Right forelimb (tissue), 1 donor: ENCODE measurements at places on chromosomes 5 and 9.

- no peak for DNase-seq
Observed at GRCh38 chr9:8822667-8823025, 1023.1 kb upstream of the DMAC1 start.

GRCh38 chr5:50553560-50553984 lies 112.5 kb upstream of the EMB start:
- no peak for DNase-seq

DNA sequence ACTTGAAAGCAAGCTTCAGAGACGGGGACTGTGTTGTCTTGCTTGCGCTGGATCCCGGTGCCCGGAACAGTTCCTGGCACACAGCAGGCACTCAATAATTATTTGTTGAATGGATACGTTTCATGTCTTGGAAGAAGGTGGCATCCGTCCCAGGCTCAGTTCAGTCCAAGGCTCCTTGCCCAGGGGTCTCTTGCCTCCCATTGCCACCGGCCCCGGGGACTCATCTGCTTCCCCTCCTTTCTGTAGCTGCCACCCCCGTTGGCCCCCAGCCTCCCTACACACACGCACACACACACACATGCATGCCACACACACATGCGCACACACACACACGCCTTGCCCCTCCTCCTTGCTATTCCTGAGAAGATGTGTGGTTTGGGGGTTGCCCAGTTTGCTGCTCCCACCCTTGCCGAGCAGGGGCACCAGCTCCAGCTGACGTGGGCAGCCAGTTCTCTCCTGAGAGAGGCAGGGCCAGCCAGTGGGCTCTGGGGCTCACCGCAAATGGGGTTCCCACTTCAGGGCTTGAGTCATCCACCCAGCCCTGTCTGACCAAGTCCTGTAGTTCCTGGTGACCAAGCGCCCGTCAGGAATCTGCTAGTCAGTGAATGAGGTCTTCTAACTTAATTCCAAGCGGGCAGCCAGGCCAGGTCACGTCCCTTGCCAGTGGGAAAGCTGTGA lies 41.8 kb downstream of the HK3 start:
- DNase-seq = no peak

- no peak for DNase-seq
Observed at GRCh38 chr5:165360784-165361542, 1855.5 kb downstream of the MAT2B start.

GRCh38 chr5:152704286-152704685 lies 299.2 kb upstream of the NMUR2 start:
- DNase-seq = no peak

GRCh38 chr5:72133212-72133990 lies 26.1 kb downstream of the MAP1B start:
- no peak for DNase-seq

DNA sequence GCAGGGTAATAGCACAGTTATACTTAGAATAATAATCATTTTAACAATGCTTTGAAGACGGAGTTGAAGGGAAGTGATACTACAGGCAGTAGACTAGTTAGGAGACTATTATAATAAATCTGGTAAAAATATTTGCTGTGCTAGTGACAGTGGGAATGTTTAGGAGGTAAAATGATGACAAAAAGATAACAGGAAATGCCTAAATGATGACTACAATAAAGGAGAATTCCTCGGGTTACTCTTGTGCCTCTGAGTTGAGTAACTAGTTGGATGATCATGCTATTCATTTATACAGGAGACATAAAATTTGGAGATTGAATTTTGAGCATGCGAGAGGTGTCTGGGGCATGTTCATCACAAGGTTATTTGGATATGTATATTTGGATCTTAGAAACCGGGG lies 32.2 kb upstream of the PAM start:
- no peak for DNase-seq

DNA sequence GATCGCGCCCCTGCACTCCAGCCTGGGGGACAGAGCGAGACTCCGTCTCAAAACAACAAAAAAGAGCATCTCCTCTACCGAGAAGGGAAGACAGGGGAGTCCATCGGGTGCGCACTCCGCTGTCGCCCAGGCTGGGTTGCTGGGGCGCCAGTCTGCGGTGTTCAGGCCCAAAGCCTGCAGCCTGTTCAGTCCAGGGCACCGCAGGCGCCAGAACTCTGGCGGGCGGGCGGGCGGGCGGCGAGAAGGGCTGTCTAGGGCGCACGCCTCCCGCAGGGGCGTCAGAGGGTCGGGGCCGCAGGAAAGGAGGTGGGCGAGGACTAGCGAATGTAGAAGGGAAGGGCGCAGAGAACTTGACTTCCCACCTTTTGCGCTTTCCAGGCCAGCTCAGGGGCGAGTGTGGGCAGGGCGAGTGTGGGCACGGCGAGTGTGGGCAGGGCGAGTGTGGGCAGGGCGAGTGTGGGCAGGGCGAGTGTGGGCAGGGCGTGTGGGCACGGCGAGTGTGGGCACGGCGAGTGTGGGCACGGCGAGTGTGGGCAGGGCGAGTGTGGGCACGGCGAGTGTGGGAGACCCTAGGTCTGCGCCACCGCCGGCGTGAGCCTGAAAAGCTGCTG lies 10.5 kb downstream of the PROP1 start:
- no peak for DNase-seq

GRCh38 chr5:56101180-56101579 lies 106.4 kb upstream of the IL6ST start:
- DNase-seq = no peak

DNA sequence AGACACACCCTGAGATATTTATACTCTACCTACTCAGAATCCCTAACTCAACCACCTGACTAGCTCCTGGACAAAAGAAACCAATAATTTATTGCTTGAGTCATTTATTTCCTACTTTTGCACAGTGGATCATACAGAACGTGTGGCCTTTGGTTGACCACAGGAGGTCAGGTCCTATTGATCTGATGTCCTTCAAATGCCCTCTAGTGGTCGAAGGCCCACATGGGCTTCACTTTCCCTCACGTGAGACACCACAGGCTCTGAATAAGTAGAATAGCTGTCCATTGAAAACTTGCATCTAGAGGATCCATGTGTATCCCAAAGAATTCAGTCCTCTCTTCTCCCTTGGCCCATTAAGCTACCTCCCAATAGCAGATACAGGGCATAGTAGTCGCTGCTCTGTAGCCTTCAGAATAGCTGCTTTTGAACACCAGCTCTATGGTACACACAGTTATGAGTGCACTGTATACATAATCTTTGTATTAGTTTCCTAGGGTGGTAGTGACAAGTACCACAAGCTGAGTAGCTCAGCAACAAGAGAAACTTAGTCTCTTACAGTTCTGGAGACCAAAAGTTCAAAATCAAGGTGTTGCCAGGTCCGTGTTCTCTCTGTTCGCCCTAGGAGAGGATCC lies 177.6 kb upstream of the SMARCA2 start:
- peak; percentile 50 for DNase-seq

GRCh38 chr5:122154910-122155309 lies 25.6 kb downstream of the ZNF474 start:
- no peak for DNase-seq

DNA sequence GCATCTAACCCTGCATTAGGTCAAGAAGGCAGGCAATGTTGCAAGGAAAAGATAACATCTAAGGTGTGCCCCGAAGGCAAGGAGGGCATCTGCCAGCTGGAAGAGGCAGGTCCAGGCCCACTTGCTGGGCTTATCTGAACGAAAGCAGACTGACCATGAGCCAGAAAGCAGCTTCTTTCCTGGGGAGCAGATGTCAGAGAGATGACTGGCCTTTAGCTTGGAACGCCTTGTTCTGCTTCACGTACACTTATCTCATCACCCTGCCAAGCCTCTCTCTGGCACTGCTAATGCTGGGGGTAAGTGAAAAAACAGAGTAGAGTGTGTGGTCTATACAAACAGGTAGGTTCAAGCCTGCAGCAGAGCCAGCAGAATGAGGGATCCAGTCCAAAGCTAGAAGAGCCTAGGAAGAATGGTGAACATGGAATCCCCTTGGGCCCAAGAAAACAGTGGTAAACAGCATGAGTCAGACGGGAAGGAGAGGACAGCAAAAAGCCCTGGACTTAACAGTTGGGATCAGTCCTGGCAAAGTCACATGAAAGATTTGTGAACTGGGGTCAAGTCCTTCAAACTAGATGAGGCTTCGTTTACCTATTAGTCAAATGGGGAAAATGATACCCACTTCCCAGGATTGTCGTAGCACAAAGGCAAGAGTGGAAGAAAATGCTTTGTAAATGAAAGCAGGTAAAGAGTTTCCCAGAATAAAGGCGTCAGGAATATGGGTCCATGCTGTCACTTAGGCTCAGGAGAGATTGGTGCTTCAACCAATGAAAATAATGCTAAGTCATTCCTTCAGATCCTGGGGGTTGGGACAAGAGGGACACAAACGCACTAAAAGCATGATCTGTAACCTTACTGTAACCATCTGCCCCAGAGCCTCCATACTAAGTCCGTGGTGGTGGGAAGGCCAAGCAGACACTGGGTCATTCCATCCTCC lies 200.9 kb downstream of the SLIT3 start:
- DNase-seq = no peak

- no peak for DNase-seq
Observed at GRCh38 chr5:181058786-181059296, 18.8 kb downstream of the BTNL9 start.

DNA sequence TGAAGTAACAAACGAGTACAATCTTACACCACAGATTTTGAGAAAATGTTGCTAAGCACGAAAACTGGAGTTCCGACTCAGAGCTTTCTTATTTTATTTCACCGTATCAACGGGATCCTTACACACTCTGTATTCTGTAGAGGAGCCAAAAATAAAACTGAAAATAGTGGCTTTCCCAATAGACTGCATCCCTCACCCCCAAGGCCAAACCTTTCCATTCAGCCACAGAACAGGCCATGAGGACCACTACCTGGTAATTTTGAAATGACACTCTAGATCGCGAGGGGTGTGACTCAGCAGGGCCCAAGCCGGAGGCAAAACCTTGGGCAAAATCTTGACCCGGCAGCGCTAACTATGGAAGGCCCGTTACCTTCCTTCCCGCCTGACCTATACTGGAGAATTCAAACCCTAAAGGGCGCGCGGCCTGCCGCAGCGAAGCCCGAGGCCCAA lies 432 bp downstream of the HSPA9 start:
- DNase-seq = no peak

- DNase-seq = no peak
Observed at GRCh38 chr9:69115621-69116020, 58.5 kb upstream of the TJP2 start.

GRCh38 chr9:135508211-135508820 lies 7.8 kb downstream of the MRPS2 start:
- no peak for DNase-seq

- no peak for DNase-seq
Observed at GRCh38 chr9:29751226-29751625, 2177.9 kb upstream of the C9orf72 start.

DNA sequence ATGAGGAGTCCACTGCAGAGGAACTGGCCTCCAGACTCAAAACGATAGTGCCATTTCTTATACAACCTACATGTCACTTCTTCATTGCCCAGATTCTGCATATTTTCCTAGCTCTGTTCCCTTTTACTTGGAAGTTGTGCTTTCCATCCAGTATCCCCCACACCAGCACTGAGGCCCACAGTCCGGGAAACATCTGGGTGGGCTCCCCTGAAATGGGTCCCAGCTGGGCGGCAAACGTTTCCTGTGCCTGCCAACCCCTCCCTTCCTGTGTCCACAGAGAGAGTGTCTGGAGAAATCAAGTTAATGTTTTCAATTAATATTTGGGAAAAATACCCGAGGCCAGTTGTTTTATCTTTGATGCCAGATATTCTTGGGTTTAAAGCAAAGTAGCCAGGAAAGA lies 111.8 kb downstream of the COL23A1 start:
- no peak for DNase-seq

- DNase-seq = no peak
Observed at GRCh38 chr9:121483049-121483448, 16.6 kb downstream of the GGTA1 start.

DNA sequence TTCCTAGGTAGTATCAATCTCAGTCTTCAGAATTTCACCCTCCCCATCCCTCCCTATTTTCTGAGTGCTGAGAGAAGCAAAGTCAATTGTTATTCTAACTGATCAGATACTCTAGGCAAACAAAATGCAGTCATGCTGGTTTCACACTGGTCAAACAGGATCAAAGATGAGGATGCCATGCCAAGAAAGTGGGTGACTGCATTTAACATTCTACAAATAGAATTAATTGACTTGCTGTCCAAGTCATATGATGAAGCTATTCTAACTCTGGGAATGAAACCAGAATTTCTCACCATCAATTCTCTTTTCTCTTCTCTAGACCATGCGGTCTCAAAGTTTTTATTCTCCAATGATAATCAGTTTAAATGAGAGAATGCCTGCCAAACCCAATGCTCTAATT lies 112.5 kb downstream of the CTNND2 start:
- DNase-seq = no peak

- DNase-seq = no peak
Observed at GRCh38 chr5:118788351-118788750, 200.0 kb downstream of the DTWD2 start.

DNA sequence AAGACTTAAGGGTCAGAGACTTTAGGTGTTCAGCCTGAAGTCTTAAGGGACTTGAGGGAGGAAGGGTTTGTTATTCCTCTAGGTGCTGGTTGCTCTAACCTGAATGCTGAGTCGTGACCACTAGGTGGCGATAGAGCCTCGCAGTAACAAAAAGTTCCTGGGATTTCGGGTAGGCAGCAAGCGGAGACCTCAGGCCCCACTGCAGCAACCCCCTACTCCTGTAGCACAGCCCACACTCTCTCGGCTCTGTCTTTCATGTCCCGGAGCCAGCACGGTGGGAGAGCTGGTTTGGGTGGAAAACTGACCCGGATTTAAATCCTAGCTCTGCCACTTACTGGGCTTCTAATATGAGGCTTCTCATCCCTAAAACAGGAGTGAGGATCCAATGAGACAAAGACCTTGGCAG lies 100.3 kb upstream of the PANK3 start:
- peak; percentile 87 for DNase-seq

DNA sequence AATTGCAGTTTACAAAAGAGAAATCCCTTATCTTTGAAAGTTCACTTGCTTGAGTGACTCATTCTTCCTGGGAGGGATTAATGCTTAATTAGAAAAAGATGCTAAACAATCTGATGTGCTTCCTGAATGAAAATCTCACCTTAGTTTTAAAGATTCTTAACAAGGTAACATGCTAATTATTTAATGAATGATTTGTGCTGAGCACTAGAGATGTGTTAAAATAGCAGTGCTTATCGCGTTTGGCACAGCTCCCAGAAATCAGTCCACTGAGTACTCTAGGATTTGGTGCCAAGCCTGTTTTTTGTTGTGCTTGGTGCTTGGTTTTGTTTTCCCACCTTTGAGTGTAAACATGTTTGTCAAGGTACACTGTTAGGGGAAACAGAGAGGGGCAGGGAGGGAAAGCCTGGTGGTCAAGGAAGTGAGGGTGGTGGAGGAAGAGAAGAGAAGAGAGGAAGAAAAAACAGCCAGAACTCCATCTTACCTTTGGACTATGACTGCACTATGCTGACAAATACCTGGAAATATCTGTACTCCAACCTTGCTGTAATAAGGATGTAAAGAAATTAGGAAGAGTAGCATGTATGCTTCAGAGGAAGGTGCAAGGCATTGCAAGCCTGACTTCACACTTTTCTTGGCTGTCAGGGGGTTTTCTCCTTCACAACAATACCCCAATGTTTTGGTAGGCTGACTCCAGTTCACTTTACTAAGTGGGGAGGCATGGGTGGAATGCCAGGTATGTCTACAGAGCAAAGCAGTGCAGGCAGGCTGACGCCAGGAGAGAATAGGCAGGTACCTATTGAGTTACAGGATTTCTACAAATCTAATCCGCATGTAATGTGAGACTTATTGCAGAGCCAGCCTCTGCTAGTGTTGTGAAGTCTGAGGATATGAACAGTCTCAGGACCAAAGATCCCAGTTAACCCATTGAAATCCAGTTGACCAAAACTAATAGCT lies 157.2 kb upstream of the ISL1 start:
- no peak for DNase-seq

GRCh38 chr5:111223101-111223786 lies 940 bp upstream of the CAMK4 start:
- no peak for DNase-seq
